Chondrocyte (in vitro differentiated cells): ENCODE measurements at places on chromosomes 11 and 22. TPM values are rescaled to one million over a fixed set of nuclear protein-coding genes. Genes with fewer than 3 reads are reported as not detected.
A peak's percentile ranks its signal among the peaks of the same experiment; 100 is the strongest.

DNA sequence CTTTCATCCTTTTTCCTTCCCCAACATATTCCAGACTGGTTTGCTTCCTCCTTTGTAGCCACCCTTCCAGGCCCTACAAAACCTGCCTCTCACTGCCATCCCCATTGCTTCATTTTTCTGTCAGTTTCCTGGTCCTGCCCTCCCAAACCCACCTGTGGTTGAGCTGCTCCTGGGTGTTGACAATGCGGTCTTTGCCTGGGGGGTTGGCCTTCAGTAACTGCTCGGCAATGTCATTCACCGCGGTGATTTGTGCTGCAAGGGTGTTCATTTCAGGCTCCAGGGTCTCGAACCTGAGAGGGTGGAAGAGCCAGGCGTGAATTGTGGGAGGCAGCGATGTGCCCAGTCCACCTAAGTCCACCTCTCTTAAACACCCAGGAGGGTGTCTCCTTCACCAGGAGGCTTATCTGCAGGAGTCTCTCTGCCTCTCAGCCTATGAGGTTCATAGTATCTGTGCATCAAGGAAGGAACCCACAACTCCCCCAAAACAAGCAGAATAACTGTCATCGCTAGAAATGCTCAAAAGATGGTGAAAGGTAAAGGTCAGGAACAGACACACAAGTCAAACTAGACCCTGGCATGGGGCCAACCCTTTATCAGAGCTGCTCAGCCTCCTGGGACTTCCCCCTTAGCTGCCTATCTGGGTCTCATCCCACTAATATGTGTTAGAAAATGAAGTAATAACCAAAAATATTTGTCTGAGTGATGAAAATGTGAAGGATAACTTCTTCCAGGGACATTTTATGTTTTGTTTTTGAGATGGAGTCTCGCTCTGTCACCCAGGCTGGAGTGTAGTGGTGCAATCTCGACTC is 23.9 kb upstream of the RBM4B start:
- H3K36me3 ChIP-seq, result peaks cover 13% of the 10 kb centered on the region
- DNase-seq, result no peak
- H3K27ac ChIP-seq, result no peak overlapping the region
- H3K4me1 ChIP-seq, result no peaks in the 10 kb centered on the region
- no peaks in the 10 kb centered on the region for H3K27me3 ChIP-seq
- no peak overlapping the region for H3K4me3 ChIP-seq

GRCh38 chr11:20459865-20460264 is 72.3 kb downstream of the PRMT3 start:
- peaks cover 9% of the 10 kb centered on the region for H3K36me3 ChIP-seq
- no peaks in the 10 kb centered on the region for H3K4me1 ChIP-seq
- DNase-seq, result no peak
- no peak overlapping the region for H3K4me3 ChIP-seq

DNA sequence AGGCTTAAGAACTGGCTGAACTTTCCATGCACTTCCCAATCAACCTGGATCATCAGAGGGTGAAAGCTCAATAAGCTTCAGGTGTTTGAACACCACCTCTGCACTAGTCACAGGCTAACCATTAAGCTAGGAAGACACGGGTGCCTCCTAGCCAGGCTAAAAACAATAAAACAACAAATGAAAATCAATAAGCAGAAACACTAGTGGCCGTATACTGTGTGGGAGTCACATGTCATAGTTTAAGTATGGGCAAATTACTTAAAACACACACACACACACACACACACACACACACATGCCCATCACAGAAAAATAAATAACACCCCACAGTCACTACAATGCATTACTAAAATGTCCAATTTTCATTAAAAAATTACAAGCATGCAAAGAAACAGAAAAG is 85.2 kb downstream of the APOL5 start:
- no peak overlapping the region for H3K4me3 ChIP-seq
- H3K36me3 ChIP-seq, result peaks cover 17% of the 10 kb centered on the region
- H3K27me3 ChIP-seq, result no peaks in the 10 kb centered on the region
- DNase-seq, result no peak
- no peak overlapping the region for H3K27ac ChIP-seq

The CCDC179 gene
- not detected in 3 replicates for total RNA-seq

The CSF2RB gene
- total RNA-seq, result 0.05 to 0.19 TPM (median 0.08 TPM) in 3 replicates

The MS4A6E gene
- not detected in 3 replicates for total RNA-seq

The OR6A2 gene
- 0.19 to 0.23 TPM in 2 of 3 replicates, not detected in the other for total RNA-seq

The KIF18A gene
- 2.6 to 3.0 TPM (median 2.9 TPM) in 3 replicates for total RNA-seq

DNA sequence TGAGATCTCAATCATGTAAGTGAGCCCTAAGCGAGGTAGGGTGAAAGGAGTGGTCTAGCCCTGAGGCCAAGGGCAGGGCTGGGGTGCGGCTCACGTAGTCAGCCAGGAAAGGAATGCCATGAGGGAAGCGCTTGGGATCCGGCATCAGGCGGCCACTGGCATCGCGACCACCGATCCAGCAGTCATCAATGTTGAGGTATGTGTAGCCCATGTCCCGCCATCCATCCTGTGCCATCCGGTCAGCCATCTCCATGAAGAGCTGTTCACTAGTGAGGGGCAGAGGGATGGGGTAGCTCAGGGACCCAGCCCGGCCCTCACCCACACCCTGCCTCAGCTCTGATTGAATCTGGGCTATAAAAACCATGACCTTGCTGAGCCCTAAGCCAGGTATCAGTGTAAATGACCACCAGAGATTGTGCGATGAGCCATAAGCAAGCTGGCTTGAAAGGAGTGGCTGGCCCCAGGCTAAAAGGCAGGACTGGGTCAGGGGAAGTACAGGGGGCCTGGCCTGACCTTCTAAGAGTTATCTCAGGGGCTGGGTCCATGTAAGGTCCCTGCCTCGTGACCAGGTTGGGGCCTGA is 2.9 kb downstream of the NAGA start:
- H3K27me3 ChIP-seq, result no peaks in the 10 kb centered on the region
- no peak overlapping the region for H3K27ac ChIP-seq
- H3K4me1 ChIP-seq, result peaks cover 19% of the 10 kb centered on the region
- DNase-seq, result peak; percentile 56
- peaks cover 13% of the 10 kb centered on the region for H3K36me3 ChIP-seq

The WNT7B gene
- 0.15 to 1.1 TPM (median 0.18 TPM) in 3 replicates for total RNA-seq

GRCh38 chr11:79273781-79274180 is 167.0 kb downstream of the TENM4 start:
- H3K36me3 ChIP-seq, result no peaks in the 10 kb centered on the region
- DNase-seq, result no peak
- no peaks in the 10 kb centered on the region for H3K27me3 ChIP-seq

The USP28 gene
- 27.0 to 34.1 TPM (median 33.3 TPM) in 3 replicates for total RNA-seq

The TRIM34 gene
- total RNA-seq, result 1.6 to 4.0 TPM (median 2.1 TPM) in 3 replicates

GRCh38 chr11:44970293-44970692 is 19.6 kb upstream of the TP53I11 start:
- no peak for DNase-seq
- peaks cover 4% of the 10 kb centered on the region for H3K27me3 ChIP-seq
- no peaks in the 10 kb centered on the region for H3K4me1 ChIP-seq
- H3K4me3 ChIP-seq, result no peak overlapping the region
- no peaks in the 10 kb centered on the region for H3K36me3 ChIP-seq

DNA sequence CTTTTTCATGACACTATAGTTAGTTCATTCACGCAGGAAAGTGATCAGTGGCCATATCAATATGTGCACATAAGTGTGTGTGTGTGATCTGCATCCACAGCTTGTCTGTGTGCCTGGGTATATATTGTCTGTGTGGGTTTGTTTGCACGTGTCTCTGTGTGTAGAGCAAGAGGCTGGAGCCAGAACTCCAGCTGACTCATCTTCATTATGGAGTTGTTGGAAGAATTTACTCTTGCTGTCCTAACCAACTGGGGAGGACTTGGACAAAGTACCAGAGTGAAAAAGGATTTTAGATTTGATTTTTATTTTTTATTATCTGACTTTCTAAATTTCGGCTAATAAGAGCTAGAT is 63.9 kb downstream of the TP53I11 start:
- no peak for DNase-seq
- H3K27ac ChIP-seq, result no peak overlapping the region
- peaks cover 16% of the 10 kb centered on the region for H3K27me3 ChIP-seq
- peaks cover 25% of the 10 kb centered on the region for H3K4me1 ChIP-seq

DNA sequence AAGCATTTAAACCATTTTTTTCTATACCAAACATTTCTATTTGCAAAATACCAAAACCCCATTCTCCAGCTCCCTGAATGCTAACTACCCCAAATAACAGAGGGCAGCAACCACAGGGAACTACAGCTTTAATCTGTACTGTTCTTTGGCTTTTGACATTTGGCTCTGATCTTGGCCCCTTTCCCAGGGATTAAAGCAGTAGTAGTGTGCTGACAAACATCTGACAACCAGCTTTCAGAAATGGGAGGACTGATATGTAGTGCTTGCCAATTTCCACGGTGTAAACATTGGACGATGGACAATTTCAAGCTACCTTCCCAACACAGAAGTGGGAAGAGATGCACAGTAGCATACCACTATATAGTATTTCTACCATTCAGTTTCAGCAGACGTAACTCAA is 88.4 kb upstream of the TEAD1 start:
- no peak for DNase-seq
- no peak overlapping the region for H3K27ac ChIP-seq
- H3K4me1 ChIP-seq, result peaks cover 18% of the 10 kb centered on the region

The KCNQ1OT1 gene
- total RNA-seq, result 2.5 to 8.5 TPM (median 2.7 TPM) in 3 replicates

The C11orf16 gene
- total RNA-seq, result not detected in 3 replicates

The YAP1 gene
- 114 to 132 TPM (median 116 TPM) in 3 replicates for total RNA-seq

GRCh38 chr11:119745776-119746535 is 17.0 kb upstream of the NECTIN1 start:
- H3K4me1 ChIP-seq, result peaks cover 8% of the 10 kb centered on the region
- H3K4me3 ChIP-seq, result no peak overlapping the region
- no peak for DNase-seq
- H3K36me3 ChIP-seq, result no peaks in the 10 kb centered on the region
- H3K27ac ChIP-seq, result no peak overlapping the region

The TMEM86A gene
- 3.1 to 3.6 TPM (median 3.5 TPM) in 3 replicates for total RNA-seq

DNA sequence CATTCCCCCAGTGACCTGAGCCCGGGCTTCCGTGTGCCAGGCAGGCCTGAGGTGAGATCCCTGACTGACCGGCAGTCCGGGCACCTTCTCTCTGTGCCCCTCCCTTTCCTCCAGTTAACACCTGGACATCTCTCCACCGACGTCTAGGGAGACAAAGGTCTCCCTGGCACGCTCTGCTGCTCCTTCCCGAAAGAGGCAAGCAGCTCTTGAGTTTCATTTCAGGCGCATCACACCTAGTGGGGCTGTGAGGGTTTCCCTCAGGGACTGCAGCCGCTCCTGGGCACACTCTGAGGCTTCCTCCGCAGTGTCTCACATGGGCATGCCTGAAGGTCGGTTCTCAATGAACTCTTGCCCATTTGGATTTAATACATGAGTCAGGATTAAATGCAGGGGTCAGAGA is 322.7 kb downstream of the CTTN start:
- no peaks in the 10 kb centered on the region for H3K4me1 ChIP-seq
- H3K27me3 ChIP-seq, result peaks cover 43% of the 10 kb centered on the region
- H3K27ac ChIP-seq, result no peak overlapping the region

DNA sequence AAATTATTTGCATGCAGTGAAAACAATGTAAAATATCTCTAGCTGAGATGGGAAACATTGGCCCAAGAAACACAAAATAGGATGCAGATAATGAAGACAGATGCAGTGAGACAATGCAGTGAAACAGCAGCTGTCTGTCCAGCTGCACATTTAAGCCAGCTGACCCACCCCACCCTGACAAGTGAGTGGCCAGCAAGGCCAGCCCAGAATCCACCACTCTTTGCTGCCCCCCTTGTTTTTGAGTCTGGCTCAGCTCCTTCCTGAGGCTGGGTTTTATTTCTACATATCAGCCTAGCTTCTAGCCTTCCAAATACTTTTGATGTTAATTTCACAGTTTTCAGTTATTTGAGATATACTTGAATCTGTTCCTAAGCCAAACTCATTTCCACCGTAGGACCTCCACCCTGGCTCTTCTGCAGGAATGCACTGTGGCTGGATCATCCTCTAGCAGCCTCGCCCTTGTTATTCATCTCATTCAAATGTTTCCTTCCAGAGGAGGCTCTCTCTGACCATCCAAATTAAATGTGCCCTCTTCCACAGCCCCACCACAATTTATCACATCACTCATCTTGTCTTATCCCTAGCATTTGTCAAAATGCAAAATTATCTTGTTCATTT is 154.1 kb upstream of the POU2AF2 start:
- no peak overlapping the region for H3K4me3 ChIP-seq
- DNase-seq, result no peak
- H3K4me1 ChIP-seq, result peaks cover 4% of the 10 kb centered on the region
- peaks cover 2% of the 10 kb centered on the region for H3K27me3 ChIP-seq
- H3K36me3 ChIP-seq, result no peaks in the 10 kb centered on the region
- no peak overlapping the region for H3K27ac ChIP-seq

DNA sequence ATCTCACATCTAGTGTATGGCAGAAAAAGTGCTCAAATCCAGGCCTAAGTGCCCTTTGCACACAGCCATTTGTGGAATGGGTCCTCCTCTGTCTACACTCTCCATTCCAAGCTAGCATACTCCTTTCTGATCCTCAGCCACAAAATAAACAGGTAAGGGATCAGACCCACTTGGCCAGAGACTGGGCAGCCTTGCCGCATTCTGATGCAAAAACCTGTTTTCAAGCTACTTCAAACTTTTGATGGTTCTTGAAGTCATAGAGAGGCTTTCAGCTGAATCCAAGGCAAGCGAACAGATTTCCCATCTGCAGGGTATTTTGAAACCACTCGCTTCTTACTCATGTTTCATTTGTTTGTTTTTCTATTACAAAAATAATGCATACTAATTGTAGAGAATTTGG is 136.6 kb upstream of the NAV2 start:
- no peak for DNase-seq
- H3K36me3 ChIP-seq, result no peaks in the 10 kb centered on the region
- no peak overlapping the region for H3K4me3 ChIP-seq
- H3K27ac ChIP-seq, result no peak overlapping the region

The FHIP1B gene
- total RNA-seq, result 19.8 to 23.1 TPM (median 22.8 TPM) in 3 replicates

DNA sequence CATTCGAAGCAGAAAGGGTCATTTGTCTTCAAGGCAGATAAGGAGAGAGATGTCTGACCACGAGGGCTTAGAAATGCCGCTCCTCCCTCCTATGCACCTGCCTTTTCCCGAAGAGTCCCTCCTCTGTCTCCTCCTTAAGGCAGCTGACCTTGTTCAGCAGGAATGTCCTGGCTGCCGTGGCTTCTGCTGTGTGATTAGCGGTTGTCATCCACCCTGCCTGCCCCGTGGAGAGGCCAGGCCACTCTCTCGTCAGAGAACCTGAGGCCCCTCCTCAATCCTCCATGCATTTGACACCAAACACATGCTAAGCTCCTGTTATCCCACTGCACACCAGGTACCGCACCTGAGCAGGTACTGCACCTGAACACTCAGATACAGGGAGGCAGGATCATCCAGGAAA is 834.6 kb downstream of the TBC1D22A start:
- DNase-seq, result peak; percentile 33
- H3K4me1 ChIP-seq, result no peaks in the 10 kb centered on the region
- no peaks in the 10 kb centered on the region for H3K36me3 ChIP-seq

GRCh38 chr22:26558248-26558895 is 31.6 kb downstream of the TPST2 start:
- H3K4me3 ChIP-seq, result no peak overlapping the region
- peak overlapping the region; percentile 91 for H3K27ac ChIP-seq
- H3K4me1 ChIP-seq, result peaks cover 49% of the 10 kb centered on the region
- H3K36me3 ChIP-seq, result no peaks in the 10 kb centered on the region
- H3K27me3 ChIP-seq, result no peaks in the 10 kb centered on the region
- no peak for DNase-seq

DNA sequence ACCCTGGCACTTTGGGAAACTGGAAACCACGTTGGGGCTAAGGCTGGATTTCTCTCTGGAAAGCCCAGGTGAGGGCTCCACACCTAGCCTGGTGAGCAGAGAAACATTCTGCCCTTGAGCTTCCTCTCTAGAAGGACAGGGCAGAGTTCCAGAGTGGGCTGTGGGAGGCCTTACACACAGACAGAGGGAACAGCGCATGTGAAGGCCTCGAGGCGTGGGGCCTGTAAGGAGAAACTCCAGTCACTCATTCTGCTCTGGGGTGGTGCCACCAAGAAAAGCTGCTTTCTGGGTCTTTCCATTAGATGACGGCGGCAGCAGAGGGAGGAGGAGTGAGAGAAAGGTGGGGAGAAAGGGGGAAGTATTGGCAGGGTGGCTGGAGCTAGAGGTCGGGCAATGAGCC is 183.1 kb downstream of the CHST1 start:
- H3K27ac ChIP-seq, result no peak overlapping the region
- no peak for DNase-seq
- no peaks in the 10 kb centered on the region for H3K4me1 ChIP-seq
- H3K27me3 ChIP-seq, result peaks cover 64% of the 10 kb centered on the region
